ENCODE measurements at places on chromosomes 16 and 17. TPM values are rescaled to one million over a fixed set of nuclear protein-coding genes. Genes with fewer than 3 reads are reported as not detected.

Gene SPIRE2
- 1.9 TPM for total RNA-seq

Gene CHRNE
- 0.74 TPM for total RNA-seq

Gene RNF222
- not detected for total RNA-seq

Gene PHAF1
- 9.8 TPM for total RNA-seq

Gene TLCD3B
- total RNA-seq: 0.34 TPM

Gene ZNF771
- total RNA-seq: 9.2 TPM

Gene SOST
- not detected for total RNA-seq
